Neural progenitor cell (in vitro differentiated cells): ENCODE measurements at places on chromosomes 12 and 14. TPM values are rescaled to one million over a fixed set of nuclear protein-coding genes. Genes with fewer than 3 reads are reported as not detected.

CDC42BPB gene
- 48.2 and 78.7 TPM in 2 replicates for total RNA-seq

- DNase-seq: no peak
Measured at GRCh38 chr12:65899241-65899640, 75.0 kb downstream of the HMGA2 start.

GRCh38 chr12:15584366-15585041 lies 204.7 kb downstream of the EPS8 start:
- peak; percentile 50 for DNase-seq

GRCh38 chr12:57029457-57029856 lies 13.1 kb upstream of the TAC3 start:
- no peak for DNase-seq

GRCh38 chr12:124096869-124097434 lies 123.9 kb downstream of the ZNF664 start:
- no peak for DNase-seq

DNA sequence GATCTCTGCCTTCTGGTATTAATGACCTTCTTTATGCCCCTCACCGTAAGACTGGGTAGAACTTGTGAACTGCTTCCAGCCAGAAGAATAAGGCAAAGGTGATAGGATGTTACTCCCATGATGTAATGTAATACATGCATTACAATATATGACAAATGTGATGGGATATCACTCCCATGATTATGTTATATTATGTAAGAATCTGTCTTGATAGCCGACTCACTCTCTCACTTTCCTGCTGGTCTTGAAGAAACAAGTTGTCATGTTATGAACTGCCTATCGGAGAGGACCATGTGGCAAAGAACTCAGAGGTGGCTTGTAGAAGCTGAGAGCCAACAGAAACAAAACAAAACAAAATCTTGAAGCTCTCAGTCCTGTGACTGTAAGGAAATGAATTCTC lies 30.6 kb upstream of the OSBPL8 start:
- no peak for DNase-seq

- DNase-seq: no peak
Measured at GRCh38 chr14:68226523-68226922, 406.9 kb downstream of the RAD51B start.
